ENCODE measurements at places on chromosomes 16 and 17. TPM values are rescaled to one million over a fixed set of nuclear protein-coding genes. Genes with fewer than 3 reads are reported as not detected.

Gene MYH13
- total RNA-seq: not detected

Gene UTS2R
- total RNA-seq: 1.2 TPM

Gene C16orf96
- 1.2 TPM for total RNA-seq

Gene CLDN7
- total RNA-seq: 0.46 TPM

Gene HOXB5
- total RNA-seq: not detected

Gene DLX4
- not detected for total RNA-seq

Gene CHD9NB
- total RNA-seq: 0.50 TPM

Gene GNG13
- total RNA-seq: 3.3 TPM

Gene KCNJ16
- 6.4 TPM for total RNA-seq

Gene TMEM204
- total RNA-seq: 9.0 TPM

Gene DNAH9
- total RNA-seq: 10.8 TPM

Gene PKMYT1
- 8.3 TPM for total RNA-seq

Gene LRRC37B
- total RNA-seq: 79.0 TPM

All from dorsolateral prefrontal cortex (tissue), 122 donors.